Activated naive CD8-positive, alpha-beta T cell treated with anti-CD3 and anti-CD28 coated beads, Interleukin-2, amount 50 U/mL, for 16 hours (primary cell): ENCODE measurements at places on chromosomes 12 and 14.

DNA sequence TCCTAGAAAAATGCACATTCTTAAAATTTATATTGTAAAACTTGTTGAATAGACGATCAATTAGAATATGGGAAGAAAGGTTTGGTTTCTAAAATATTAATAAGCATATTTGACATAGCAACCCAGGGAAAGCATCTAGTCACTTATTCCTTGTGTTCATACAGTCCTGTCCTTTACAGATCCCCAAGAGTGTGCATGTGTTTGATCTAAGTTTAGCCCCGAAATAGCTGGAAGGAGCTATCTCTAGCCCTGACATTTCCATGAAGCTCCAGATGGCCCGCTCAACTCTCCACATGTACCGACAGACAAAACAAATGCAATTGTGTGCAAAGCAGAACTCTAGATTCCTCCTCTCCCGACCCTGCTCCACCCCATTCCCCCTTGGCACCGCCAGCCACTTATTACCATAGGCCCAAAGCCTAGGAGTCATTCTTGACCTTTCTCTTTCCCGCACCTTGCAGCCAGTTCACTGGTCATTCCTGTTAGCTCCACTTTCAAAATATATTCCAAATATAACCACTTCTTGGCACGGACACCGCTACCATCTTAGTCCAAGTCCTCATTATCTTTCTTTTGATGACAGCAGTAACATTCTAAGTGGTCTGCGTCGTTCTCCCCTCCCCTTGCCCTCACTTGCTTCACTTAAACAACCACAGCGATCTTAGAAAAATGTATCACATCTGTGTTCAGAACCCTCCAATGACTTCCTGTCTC lies 45.4 kb upstream of the GZMB start:
- no peak for DNase-seq

DNA sequence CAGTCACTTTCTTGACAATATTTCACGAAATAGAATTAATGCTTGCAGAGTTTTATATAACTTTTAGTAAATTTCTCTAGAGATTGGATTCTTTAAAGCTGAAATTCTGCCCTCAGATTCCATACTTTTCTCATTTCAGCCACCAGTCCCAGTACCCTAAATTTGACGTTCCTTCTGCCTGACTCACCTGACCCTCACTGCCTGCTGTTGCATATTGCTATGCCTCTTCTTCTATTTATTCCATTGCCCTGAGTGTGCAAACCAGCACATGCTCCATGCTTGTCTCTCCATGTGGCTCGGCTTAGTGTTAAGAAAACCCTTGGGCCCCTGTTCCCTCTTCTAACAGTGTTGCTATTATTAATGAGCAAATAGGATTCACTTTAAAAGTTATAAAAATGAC lies 533.3 kb downstream of the LRFN5 start:
- no peak for DNase-seq

GRCh38 chr14:97010491-97011160 lies 213.4 kb downstream of the VRK1 start:
- DNase-seq: no peak

DNA sequence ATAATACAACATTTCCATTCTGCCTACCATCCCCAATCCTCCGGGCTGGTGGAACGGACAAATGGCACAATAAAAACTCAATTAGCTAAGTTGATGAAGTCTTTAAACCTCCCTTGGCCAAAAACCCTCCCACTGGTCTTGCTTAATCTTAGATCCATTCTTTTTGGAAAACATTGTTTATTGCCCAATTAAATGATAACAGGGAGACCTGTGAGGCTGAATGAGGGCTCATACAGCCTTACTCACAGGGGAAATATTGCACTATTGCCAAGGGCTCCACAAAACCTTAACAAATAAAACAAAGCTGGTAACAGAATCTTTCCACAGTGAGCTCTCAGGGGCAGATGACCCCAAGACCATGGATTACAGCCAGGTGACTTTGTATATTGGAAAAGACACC lies 7.8 kb upstream of the PSMC1 start:
- DNase-seq: no peak

GRCh38 chr12:94026596-94026995 lies 121.8 kb upstream of the PLXNC1 start:
- no peak for DNase-seq

DNA sequence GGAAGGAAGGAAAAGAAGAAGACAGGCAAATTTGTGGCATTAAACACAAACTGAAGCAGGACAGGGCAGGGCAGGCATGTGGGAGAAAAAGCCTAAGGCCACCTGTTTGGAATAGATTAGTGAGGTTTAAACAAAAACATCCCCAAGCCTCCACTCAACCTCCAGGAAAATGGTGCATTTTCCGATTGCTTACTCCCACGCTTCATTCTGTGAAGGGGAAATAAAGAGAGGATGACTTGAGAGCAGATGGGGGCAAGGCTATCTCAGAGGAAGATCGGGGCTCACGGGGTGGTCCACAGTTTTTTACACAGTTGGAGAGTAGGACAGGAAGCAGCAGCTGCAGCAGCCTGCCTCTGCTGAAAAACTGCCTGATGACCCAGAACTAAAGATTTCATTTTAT lies 250.9 kb downstream of the DUSP6 start:
- DNase-seq: no peak

DNA sequence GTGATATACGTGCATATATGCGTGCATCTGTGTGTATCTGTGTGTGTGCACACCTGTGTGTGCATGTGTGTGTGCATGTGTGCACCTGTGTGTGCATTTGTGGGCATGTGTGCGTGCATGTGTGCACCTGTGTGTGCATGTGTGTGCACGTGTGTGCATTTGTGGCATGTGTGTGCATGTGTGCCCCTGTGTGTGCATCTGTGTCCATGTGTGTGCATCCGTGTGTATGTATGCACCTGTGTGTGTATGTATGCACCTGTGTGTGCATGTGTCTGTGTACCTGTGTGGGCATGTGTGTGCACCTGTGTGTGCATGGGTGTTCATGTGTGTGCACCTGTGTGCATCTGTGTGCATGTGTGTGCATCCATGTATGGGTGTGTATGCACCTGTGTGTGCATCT lies 167.8 kb upstream of the SFSWAP start:
- no peak for DNase-seq

DNA sequence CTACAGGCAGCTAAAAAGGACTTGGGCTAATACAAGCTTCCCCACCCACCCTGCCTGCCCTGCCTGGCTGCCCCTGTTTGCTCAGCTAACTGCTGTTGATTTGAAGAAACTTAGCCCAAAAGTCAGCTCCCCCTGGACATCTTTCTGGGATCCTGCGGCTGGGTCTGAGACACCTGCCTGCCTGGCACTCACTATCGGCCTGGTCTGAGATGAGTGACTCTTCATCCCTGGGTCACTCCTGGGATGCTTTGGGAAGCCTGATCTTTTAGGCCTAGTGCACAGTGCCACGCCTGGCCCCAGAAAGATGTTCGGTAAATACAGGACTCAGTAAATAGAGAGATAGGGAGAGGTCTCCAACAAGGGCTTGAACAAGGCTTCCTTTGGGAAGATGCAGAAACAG lies 211.3 kb upstream of the DIO3 start:
- DNase-seq: no peak

DNA sequence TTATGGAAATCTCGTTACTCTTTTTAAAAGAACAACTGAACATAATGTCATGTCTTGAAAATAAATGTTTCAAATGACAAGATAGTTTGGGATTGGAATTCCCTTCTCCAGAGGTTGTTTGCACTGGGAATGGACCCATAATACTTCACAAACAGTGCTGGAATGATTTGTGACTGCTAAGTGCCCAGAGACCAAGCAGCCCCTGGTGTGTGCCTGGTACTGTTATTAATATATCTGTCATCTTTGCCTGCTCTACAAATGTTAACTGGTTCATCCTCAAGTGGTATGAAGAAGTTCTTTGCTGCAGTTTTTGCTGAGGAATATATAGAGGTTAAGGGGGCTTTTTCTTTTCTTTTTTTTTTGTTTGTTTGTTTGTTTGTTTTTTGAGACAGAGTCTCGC lies 64.9 kb upstream of the DACT1 start:
- DNase-seq: no peak

GRCh38 chr14:92637228-92637627 lies 111.2 kb downstream of the LGMN start:
- no peak for DNase-seq

DNA sequence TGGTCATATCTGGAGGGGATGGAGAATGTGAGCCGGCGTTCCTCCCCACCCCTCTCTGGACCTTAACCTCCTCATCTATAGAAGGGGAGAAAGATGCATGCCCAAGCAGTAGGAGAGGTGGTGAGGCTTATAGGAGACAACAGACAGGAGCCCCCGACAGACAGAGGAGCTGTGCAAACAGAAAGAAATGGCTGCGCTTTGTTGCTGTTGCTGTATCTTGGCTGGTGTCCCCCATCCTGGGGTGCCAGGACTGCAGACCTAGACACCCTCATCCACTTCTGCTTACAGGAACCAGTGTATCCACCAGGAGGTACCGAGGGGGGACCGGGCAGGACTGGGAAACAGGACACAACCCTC lies 397 bp downstream of the SERPINA1 start:
- no peak for DNase-seq

DNA sequence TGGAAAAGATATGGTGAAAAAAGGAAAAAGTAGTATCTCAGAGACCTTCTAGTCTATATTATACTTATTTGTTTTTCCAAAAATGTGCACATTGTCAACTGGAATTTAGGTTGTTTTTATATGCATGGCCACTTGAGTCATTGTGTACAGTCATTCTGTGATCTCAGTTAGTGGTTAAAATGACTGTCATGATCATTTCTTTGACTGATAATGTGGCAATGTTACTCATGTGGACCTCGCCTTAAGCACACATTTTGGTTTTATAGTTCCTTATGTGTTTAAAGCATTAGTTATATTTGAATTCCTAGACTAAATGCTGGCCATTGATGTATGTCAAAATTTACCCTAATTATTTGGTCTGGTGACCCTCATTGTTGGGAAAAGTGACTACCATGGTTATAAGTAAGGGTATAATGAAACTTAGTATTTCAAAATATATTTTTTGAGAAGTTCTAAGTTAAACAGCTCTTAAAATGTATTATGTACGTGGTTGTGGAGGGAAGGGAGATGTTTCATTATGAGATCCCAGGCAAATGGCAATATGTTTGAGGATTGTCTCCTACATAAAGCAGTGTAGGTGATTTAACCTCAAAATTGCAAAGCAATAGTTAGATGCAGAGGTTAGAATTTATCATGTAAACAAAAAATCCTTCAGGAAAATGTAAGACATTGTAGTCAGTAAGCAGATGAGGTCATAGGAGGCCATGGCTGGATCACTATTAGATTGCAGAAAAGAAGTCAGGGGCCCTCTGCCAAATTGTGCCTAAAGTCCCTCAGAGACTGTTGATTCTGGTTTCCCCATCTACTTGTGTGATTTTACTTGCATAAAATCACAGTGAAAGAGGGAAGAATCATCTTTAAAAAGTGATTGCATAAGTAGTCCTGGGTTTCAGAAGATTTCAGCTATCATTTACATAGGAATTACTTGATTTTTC lies 17.5 kb downstream of the PNMA1 start:
- DNase-seq: no peak

- no peak for DNase-seq
Observed at GRCh38 chr12:82780517-82780916, 93.8 kb downstream of the TMTC2 start.

DNA sequence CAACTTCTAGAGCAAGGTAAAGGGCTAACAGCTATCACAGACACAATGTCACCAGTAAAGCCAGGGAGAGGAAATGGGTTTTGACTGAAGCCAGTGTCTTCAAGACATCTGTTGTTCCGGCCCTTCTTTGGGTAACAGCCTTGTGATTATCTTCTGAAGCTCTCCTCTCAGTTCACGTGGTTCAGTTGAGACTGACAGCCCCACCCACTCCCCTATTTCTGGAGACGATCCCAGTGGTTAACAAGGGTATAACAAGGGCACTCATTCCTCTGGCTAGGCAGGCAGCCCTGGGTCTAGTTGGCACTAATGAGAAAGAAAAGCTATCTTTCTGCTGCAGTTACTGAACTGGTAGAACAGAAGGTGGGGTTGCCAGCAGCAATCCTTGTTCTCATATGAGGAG lies 6.9 kb downstream of the GNPTAB start:
- peak; percentile 30 for DNase-seq

DNA sequence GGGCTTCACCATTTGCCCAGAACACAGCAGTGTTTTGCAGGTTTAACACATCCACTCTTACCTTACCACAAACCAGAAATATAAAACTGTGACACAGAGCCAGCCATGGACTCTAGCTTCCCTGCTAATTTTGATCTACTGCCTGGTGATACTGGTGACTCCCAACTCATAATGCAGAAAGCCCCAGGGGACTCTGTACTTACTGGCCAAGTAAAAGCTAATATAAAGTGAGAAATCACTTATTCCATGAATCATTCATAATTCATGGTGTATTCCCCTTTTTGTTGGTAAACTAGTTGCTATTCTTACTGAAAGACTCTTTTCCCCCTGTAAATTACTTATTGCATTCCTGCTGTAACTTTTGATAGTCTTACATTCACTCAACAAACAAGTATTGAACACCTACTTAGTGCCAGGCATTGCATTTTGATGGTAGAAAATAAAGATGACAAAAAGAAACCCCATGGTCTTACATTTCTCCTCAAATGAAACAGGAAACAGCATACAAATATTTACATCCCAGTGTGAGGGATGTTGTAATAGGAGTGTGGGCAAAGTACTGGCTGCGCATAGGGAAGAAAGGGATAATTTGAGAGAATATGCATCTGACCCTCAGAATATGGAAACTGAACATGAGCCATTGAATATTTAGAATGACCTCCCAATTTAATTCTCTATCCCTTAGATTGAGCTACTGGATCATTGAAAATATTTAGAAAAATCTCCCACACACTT lies 279.6 kb downstream of the PDZRN4 start:
- no peak for DNase-seq

GRCh38 chr12:118347916-118348315 lies 24.8 kb downstream of the TAOK3 start:
- no peak for DNase-seq

DNA sequence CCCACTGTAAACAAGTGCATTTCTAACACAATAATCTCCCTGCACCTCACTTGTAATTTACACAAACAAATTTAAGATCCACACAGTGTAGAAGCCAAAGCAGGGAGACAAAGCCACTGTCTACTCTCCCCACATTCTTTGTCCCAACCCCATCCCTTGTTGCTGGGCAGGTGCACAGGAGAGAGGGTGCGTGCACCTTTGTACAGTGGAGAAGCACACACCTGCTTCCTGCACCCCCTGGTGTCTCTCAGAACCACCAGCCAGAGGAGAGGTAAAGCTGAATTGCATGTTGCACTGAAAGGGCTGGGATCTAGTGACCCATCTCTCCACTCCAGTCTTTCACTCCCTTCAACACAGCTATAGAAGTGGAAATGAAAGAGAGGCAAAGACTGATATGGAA lies 51.4 kb upstream of the IFNG-AS1 start:
- no peak for DNase-seq
